ENCODE measurements at places on chromosomes 12 and 14.

GRCh38 chr12:112518365-112518735 lies 99.6 kb downstream of the PTPN11 start:
- no peak for DNase-seq
- no peaks in the 10 kb centered on the region for H3K27me3 ChIP-seq
- no peak overlapping the region for H3K4me3 ChIP-seq

GRCh38 chr12:110637869-110638441 lies 24.0 kb downstream of the TCTN1 start:
- H3K27me3 ChIP-seq: no peaks in the 10 kb centered on the region
- no peaks in the 10 kb centered on the region for H3K36me3 ChIP-seq
- no peak overlapping the region for H3K27ac ChIP-seq

- peaks cover 17% of the 10 kb centered on the region for H3K36me3 ChIP-seq
- H3K4me3 ChIP-seq: no peak overlapping the region
- DNase-seq: no peak
- H3K27me3 ChIP-seq: no peaks in the 10 kb centered on the region
- H3K4me1 ChIP-seq: peaks cover 5% of the 10 kb centered on the region
Measured at GRCh38 chr12:123943816-123944215, 28.8 kb downstream of the CCDC92 start.

DNA sequence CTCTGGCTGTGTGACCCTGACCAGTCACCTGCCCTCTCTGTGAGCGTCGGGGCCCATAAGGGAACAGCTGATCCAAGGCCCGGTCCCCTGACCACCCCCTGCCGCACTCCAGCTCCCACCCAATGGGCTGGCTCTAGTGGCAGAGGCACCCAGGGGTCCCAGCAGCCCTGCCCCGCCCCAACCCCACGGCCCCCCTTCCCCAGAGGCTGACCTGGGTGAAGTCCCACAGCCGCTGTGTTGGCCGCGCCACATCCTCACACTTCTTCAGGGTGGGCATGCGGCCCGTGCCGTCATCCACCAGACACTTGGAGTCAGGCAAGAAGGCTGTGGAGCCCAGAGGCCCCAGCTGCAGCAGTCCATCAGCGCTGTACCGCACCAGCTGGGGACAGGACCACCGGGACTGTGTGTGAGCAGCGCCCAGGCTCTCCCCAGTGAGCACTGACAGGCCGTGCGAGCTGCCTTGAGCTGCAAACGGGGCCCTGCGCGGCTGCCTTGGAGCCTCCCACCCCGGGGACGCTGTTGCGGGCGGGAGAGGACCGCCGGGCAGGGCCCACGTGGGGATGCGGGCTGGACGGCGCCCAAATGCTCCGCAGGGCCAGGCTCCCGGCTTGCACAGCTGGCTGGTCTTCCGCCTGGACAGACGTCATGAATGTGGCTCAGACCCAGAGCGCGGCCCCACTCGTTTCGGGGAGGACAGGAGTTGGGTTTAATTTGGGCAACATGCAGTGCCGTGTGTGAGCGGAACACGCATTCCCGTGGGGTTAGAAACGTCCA lies 53.5 kb downstream of the NOC4L start:
- DNase-seq: no peak
- no peaks in the 10 kb centered on the region for H3K27me3 ChIP-seq
- no peak overlapping the region for H3K27ac ChIP-seq
- no peaks in the 10 kb centered on the region for H3K4me1 ChIP-seq

DNA sequence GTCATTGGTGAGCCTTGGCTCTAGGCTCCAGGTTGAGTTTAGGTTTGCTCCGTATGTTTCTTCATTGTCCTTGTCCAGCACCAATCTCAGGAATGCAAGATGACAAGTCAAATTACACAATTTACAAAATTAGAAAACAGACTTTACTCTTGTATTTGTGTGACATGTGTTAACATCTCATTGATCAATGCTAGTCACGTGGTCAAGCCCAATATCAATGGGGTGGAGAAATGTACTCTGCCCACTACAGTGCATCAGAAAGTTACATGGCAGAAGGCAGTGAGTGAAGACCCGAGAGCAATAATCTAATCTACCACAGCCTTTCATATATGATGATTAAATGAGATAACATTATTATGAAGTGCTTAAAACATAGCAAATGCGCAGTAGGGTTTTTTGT lies 94.8 kb downstream of the ETNK1 start:
- no peak overlapping the region for H3K4me3 ChIP-seq
- no peaks in the 10 kb centered on the region for H3K4me1 ChIP-seq
- H3K27ac ChIP-seq: no peak overlapping the region
- no peaks in the 10 kb centered on the region for H3K36me3 ChIP-seq
- no peak for DNase-seq
- no peaks in the 10 kb centered on the region for H3K27me3 ChIP-seq

DNA sequence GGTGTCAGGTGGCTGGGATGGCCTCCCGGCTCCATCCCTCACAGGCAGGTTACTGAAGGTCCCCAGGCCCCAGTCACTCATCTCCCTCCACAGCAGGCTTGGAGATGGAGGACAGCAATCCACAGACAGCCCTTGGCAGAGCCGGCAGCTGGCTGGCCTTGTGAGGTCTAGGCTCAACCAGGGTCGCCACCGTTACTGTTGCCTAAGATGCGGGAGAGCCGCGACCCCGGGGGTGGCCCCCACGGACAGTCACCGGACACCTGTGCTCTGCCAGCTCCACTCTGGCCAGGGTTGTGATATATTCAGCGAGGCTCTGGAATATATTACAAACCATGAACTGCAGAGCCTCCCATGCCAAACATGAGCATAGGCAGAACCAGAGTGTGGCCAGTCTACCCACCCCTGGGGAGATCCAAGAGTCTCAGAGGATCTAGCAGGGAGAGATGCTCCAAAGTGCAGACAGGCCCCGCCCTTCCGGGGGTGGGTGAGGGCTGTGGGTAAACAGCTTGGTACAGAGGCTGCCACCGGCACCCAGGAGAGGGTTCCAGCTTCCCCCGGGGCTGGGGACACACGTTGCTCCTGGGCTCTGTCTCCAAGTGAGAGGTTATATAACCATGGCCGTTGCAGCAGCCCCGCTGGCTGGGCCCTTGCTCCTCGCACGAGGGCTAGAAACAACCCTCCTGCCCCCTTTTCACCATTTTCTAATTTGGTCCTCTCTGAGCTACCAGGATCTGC lies 55.9 kb upstream of the DIO3 start:
- no peaks in the 10 kb centered on the region for H3K27me3 ChIP-seq
- H3K4me1 ChIP-seq: no peaks in the 10 kb centered on the region
- no peak overlapping the region for H3K4me3 ChIP-seq
- H3K27ac ChIP-seq: no peak overlapping the region

DNA sequence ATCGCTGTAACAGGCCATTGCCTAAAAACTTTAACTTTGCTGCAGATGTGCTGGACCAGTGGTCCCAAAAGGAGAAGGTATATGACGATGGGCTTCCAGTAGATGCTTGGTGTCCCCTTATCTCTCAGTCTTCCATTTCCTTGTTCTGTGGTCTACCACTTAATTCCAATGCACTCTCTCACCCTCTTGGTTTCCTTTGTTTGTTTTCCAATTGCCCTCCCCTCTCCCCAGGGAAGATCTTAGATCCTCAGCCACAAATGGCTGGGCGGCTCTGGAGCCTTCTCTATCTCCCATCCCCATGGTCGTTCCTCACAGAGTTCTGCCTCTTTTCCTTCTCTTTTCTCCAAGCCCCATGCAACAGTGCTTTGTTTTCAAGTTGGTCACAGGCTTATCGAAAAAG lies 584 bp downstream of the ACSM4 start:
- H3K27ac ChIP-seq: no peak overlapping the region
- H3K27me3 ChIP-seq: no peaks in the 10 kb centered on the region
- no peak for DNase-seq
- H3K4me3 ChIP-seq: no peak overlapping the region

- no peaks in the 10 kb centered on the region for H3K27me3 ChIP-seq
- H3K27ac ChIP-seq: no peak overlapping the region
- no peaks in the 10 kb centered on the region for H3K36me3 ChIP-seq
- H3K4me3 ChIP-seq: no peak overlapping the region
Measured at GRCh38 chr12:39047539-39048262, 142.3 kb upstream of the CPNE8 start.

- no peak overlapping the region for H3K4me3 ChIP-seq
- peaks cover 5% of the 10 kb centered on the region for H3K4me1 ChIP-seq
- no peak overlapping the region for H3K27ac ChIP-seq
- no peak for DNase-seq
- peaks cover 41% of the 10 kb centered on the region for H3K36me3 ChIP-seq
- no peaks in the 10 kb centered on the region for H3K27me3 ChIP-seq
Measured at GRCh38 chr14:65072256-65072655, 30.1 kb downstream of the MAX start.

GRCh38 chr12:57881475-57881874 lies 34.9 kb upstream of the CTDSP2 start:
- no peaks in the 10 kb centered on the region for H3K36me3 ChIP-seq
- no peak overlapping the region for H3K4me3 ChIP-seq
- H3K4me1 ChIP-seq: no peaks in the 10 kb centered on the region
- no peaks in the 10 kb centered on the region for H3K27me3 ChIP-seq
- no peak overlapping the region for H3K27ac ChIP-seq
- no peak for DNase-seq

- no peak overlapping the region for H3K27ac ChIP-seq
- no peaks in the 10 kb centered on the region for H3K4me1 ChIP-seq
- no peak overlapping the region for H3K4me3 ChIP-seq
- no peak for DNase-seq
- no peaks in the 10 kb centered on the region for H3K36me3 ChIP-seq
Measured at GRCh38 chr14:101620031-101620788, 58.9 kb downstream of the DIO3 start.

DNA sequence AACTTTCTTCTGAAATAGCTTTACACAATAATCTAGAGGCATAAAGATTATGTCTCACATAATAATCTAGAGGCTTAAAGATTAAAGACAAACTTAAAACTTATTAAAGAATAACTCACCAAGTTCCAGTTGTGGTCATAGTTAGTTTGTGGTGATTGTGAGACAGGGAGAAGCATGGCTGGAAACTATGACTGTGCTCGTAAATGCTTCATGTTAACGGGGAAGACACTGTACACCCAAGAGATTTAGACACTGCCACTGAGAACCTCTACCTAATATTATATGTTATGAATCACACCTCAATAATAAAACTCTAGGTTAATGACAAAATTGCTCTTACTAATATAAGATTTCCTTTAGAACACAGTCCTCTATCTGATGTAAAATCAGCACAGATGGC lies 541.6 kb downstream of the TMEM121 start:
- no peak for DNase-seq
- no peak overlapping the region for H3K4me3 ChIP-seq
- H3K27me3 ChIP-seq: peaks cover 3% of the 10 kb centered on the region
- H3K4me1 ChIP-seq: no peaks in the 10 kb centered on the region
- no peaks in the 10 kb centered on the region for H3K36me3 ChIP-seq

GRCh38 chr14:81209167-81209836 lies 11.5 kb downstream of the GTF2A1 start:
- no peak overlapping the region for H3K4me3 ChIP-seq
- DNase-seq: no peak
- H3K27ac ChIP-seq: peak overlapping the region; percentile 61

- H3K36me3 ChIP-seq: no peaks in the 10 kb centered on the region
- no peak for DNase-seq
- no peaks in the 10 kb centered on the region for H3K27me3 ChIP-seq
- H3K27ac ChIP-seq: no peak overlapping the region
- H3K4me1 ChIP-seq: peaks cover 10% of the 10 kb centered on the region
- no peak overlapping the region for H3K4me3 ChIP-seq
Measured at GRCh38 chr14:24712909-24713308, 78.9 kb upstream of the GZMB start.

DNA sequence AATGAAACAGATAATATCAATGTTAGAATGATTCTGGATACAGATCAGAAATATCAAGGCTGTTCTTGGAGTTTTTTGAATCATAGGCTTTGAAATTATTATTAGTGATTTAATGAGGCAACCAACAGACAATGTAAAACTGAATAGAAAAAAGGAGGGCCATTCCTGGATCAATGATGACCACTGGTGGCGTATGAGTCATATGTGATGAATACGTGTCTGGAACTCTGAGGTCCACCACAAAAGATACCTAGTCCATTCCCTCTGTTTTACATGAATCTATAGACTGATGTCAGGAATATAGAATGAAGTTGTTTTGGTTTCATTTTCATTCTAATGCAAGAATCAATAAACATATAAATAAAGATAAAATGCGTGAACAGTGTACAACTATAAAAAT lies 78.3 kb upstream of the RTL1 start:
- H3K36me3 ChIP-seq: no peaks in the 10 kb centered on the region
- H3K4me1 ChIP-seq: no peaks in the 10 kb centered on the region

DNA sequence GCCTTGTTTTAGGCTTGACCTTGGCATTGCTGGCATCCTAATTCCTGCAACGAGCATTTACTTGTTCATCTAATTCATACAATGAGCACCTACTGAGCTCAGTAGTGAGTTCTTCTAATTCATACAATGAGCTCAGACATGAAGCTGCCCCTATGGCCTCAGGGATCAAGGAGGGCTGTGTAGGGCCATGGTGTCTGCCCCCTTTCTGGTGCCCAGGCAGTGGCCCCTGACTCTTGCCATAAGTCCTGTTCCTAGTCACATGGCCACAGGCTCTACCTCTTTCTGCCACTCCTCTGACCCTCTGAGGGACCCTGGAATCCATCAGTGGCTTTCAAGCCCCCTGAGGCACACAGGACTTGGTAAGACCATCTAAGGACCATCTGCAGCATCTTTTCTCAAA lies 148.8 kb downstream of the ZFP36L1 start:
- no peaks in the 10 kb centered on the region for H3K27me3 ChIP-seq
- H3K4me3 ChIP-seq: no peak overlapping the region
- no peaks in the 10 kb centered on the region for H3K4me1 ChIP-seq
- no peak overlapping the region for H3K27ac ChIP-seq

DNA sequence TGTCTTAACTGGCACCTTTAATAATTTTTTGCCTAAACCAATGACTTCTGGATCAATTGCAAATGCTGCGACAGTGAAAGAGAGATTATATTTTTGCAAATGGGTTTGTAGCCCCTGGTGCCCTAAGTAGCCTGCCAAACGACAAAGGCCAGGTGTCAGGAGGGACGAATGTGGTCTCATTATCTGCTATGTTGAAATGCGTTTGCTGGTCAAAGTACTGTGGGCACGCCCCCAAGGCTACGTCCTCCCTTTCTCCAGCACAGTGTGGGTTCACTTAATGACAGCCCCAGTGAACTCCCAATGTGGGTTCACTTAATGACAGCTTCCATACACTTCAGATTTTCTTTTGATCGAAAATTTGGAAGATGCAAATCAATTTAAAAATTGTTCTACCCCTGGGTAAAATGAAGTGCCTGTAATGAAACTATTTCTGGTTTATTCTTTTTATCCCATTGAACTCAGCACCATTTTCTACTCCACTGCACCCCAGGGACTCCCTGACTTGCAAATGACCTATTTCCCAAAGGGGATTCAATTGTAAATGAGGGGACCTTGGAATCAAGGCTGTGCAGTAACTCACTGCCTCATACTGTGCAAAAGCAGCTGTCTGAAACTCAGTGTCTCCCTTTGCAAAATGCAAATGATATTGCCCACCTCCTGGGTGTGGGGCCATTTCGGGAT lies 1.4 kb downstream of the SERPINA11 start:
- H3K4me3 ChIP-seq: no peak overlapping the region
- no peaks in the 10 kb centered on the region for H3K27me3 ChIP-seq

GRCh38 chr14:92740440-92740839 lies 8.0 kb downstream of the LGMN start:
- H3K27me3 ChIP-seq: no peaks in the 10 kb centered on the region
- H3K4me1 ChIP-seq: peaks cover 3% of the 10 kb centered on the region
- H3K4me3 ChIP-seq: no peak overlapping the region

- no peaks in the 10 kb centered on the region for H3K4me1 ChIP-seq
- no peak for DNase-seq
- no peak overlapping the region for H3K27ac ChIP-seq
- no peaks in the 10 kb centered on the region for H3K36me3 ChIP-seq
- no peak overlapping the region for H3K4me3 ChIP-seq
- no peaks in the 10 kb centered on the region for H3K27me3 ChIP-seq
Measured at GRCh38 chr14:30131581-30132097, 204.0 kb upstream of the PRKD1 start.

All from natural killer cell (primary cell).